Left cardiac atrium (tissue), 4 donors: ENCODE measurements at places on chromosomes 5 and 9. TPM values are rescaled to one million over a fixed set of nuclear protein-coding genes. Genes with fewer than 3 reads are reported as not detected.

- DNase-seq = no peak
Observed at GRCh38 chr5:12017007-12017406, 112.8 kb upstream of the CTNND2 start.

DNA sequence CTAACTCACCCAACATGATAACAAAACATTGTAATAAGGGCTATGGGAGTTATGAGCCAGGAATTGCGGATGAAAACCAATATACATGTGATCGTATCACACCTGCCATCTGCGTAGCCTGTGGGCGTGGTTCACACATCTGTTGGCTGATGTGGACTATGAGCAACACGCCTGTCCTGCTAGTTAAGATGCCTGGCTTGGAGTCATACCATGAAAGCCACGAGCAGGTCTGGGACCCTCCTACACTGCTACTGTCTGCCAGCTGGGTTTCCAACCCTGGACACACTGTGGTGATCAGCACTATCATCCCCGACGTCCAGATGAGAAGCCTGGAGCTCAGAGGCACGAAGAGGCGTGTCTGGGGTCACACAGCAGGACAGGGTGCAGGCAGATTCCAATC lies 40.2 kb downstream of the STK10 start:
- no peak for DNase-seq

DNA sequence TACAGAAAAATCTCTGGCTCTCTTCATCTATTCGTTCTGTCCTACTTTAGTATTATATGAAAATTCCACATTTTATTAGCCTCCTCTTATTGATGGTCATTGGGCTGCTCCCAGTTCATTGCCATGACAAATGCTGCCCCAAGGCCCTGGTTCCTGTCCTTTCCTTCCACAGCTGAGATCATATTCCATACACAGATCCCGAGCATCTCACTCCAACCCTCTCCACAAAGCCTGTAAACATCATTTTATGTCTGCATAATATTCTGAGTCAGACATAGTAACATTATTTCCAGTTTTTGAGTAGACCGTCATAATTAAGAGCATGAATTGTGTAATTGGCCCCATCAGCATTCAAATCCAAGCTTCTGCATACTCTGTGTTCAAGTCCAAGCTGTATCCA lies 86.3 kb downstream of the MVB12B start:
- no peak for DNase-seq

DNA sequence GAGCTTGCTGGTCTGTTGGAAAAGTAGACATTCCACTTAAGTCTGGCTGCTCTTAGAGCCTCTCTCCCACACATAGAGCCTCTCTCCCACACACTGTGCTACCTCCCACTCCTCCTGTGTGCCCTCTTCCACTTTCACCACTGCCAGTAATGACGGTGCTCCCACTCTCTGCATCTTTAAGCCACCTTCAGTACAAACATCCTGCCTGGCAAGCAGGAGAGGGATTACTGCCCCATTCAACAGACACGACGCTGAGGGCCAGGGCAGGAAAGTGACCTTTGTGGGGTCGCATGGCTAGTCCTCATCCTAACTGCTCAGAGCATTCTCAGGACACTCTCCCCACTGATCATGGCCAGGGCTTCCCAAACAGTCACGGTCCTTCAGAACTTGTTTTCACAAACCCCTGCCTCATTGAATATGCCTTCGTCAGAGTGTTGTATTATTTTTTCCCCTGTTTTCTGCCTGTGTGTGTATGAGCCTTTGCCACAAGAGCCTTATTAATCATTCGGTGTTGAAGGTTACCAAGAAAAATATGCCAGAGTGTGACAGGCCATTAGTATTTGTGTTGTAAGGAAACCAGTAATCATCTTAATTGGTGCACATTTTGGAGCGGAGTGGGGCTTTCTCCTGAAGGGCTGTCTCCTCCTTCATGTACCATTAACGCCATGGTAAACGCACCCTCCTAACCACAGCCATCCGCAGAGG lies 87.1 kb upstream of the SAP30L start:
- DNase-seq = no peak

DNA sequence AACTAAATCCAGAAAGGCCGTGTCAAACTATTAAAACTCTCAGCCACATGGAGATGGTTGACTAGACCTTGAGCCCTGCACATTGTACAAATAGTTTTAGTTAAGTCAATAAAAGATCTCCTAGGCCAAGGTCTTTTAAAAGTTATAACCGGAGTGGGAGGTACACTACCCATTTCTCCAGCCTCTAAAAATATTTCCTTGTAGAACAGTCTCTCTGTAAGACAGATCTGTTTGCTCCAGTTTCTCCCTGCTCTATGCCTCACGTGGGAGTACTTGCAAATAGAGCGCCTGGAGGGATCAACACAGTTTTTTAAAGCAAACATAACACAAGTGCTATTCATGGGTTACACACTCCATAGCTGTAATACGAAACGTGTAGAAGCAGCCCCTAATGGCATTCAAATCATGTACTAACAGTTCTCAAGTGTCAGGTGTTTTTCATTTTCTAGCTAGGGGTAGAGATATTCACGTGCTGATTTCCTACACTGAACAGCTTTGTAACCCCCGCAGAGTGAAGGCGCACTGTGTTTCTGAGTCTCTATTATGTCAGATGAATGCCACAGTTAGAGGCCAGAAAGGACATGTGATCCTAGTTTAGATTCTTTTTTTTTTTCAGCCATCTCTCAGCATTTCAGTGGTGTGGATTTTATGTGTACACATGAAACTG lies 703.4 kb upstream of the GRAMD2B start:
- no peak for DNase-seq

DNA sequence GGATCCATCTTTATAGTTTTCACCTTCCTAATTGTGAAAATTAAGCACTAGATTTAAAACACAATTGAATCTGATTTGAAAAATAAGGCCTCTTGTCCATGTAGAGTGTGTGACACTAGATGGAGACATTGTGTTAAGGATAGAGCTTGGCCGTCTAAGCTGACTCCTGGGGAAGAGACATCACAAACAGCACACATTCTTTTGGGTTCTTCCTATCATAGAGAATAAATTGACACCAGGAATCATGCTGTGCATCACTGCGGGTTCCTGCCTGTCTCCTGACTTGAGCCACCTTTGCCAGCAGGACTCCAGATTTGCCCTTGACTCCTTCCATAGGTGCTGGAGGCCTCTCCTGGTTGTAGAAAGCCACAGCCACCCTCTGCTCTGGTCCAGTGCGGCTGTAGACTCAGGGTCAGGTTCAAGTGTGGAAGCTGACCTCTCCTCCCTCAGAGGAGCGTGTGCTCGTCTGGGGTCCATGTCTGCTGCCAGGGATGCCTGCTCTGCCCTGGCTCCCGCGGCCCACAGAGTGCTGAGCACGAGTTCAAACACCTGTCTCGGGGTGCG lies 11.2 kb downstream of the ROPN1L start:
- no peak for DNase-seq

DNA sequence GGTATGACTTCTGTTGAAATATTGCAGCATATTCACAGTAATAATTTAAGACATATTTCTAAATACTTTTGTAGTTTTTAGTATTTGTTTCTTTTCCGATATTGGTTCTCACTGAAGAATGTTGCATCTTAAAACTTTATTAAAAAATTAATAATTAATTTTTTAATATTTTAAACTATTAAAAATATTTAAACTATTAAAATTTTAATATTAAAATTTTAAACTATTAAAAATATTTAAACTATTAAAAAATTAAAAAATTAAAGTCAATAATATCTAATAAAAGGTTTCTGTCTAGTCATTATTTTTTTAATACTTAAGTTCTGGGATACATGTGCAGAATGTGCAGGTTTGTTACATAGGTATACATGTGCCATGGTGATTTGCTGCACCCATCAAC lies 149.3 kb upstream of the CCNH start:
- no peak for DNase-seq

- DNase-seq = no peak
Observed at GRCh38 chr9:69173497-69173890, 583 bp upstream of the TJP2 start.

- DNase-seq = no peak
Observed at GRCh38 chr9:135241381-135242048, 154.0 kb downstream of the OLFM1 start.

GRCh38 chr5:4019009-4019769 lies 423.6 kb downstream of the IRX1 start:
- DNase-seq = no peak

- DNase-seq = no peak
Observed at GRCh38 chr5:97874491-97874890, 691.4 kb upstream of the RIOK2 start.

DNA sequence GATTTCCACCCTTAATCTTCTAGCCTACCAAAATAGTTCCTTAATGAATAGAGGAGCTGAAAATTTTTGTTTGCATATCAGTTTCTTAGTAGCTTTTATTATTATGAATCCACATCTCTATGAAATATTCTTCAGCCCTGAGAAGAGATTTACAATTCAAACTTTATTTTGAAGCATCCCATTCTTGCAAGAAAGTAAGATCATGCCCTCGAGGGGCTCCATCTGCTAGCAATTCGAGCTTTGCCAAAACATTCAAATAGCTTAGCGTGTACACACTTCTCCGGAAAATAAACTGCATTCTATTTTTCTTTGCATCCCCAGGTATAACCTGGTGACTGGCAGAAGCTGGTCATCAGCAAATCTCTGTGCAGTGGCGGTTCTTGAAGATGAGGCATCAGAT lies 370.7 kb downstream of the MTRR start:
- no peak for DNase-seq

DNA sequence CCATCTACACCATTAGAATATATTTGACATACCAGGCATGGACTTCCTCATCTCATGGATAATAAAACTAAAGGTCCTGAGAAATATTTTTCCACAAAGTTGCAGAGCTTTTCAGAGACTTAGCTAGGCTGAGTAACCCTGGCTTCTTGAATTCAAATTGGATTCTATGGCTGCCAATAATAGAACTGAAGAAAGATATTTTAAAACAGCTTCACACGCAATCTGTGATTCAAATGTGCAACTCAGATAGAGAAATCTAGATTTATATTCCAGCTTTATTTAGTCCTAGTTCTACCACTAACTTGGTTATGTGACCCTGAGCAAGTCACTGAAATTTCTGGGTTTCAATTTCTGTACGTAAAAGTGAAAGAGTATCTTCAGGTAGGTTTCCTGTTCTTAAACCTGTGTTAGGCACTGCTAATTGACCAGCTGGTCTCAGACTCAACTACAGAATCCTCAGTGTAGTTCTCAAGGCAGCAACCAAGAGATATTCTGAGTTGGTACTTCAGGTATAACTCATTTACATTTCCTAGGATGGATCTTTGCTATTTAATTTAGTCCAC lies 235.3 kb downstream of the GABRB2 start:
- DNase-seq = no peak

DNA sequence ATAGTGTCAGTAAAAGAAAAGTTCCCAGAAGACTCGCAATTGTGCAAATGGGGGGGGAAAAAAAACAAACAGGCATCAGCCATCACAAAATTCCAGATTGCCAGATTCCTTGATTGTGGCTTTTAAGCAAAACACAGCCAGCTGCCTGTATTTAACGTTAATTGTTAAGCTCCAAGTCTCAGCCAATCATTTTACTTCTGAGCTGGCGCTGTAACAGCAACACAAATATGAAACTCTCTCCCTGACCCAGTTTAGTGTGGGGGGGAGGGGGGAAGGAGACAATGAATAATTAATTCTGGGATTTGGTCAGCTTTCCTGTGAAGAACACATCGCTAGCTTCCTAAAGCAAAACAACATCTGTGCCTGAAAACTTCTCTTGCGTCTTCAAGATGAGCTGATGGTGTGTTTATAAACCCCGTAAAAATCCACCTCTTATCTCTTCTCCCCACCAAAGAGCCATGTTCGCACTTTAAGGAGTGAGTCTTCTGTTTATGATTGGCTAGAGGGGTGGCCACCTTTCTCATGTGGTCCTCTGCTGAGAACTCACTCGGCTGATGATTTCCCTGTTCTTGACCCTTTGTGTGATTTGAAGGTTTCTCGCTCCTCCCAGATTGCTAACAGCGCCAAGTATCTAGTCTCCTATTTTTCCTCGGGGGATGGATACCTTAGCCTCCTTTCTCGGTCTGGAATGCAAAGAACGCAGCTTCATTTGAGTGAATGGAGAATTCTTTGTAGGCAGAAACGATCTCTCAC lies 160.2 kb upstream of the DAPK1 start:
- no peak for DNase-seq

- no peak for DNase-seq
Observed at GRCh38 chr9:119218293-119218692, 150.9 kb downstream of the BRINP1 start.

GRCh38 chr9:107650995-107651394 lies 161.4 kb upstream of the KLF4 start:
- no peak for DNase-seq

GRCh38 chr5:5409151-5409810 lies 13.2 kb upstream of the ICE1 start:
- no peak for DNase-seq

The APBA1 gene
- total RNA-seq = 8.4 TPM

The SPINK6 gene
- not detected for total RNA-seq

The BAAT gene
- not detected for total RNA-seq

The CDC25C gene
- total RNA-seq = 0.21 TPM

The IFNW1 gene
- not detected for total RNA-seq

The LECT2 gene
- total RNA-seq = not detected

The RAB3C gene
- 1.3 TPM for total RNA-seq

The IFNA13 gene
- total RNA-seq = not detected

The GPR107 gene
- 27.6 TPM for total RNA-seq

The CDK9 gene
- total RNA-seq = 64.2 TPM

The CDH6 gene
- total RNA-seq = 2.2 TPM

The GLRA1 gene
- total RNA-seq = not detected

The IFNA21 gene
- not detected for total RNA-seq
